Dorsolateral prefrontal cortex (tissue), 122 donors: ENCODE measurements at places on chromosomes 6 and 20.

GRCh38 chr6:76124018-76124417 lies 51.6 kb upstream of the IMPG1 start:
- no peak for DNase-seq

GRCh38 chr20:40959325-40960092 lies 69.1 kb upstream of the TOP1 start:
- DNase-seq: no peak

DNA sequence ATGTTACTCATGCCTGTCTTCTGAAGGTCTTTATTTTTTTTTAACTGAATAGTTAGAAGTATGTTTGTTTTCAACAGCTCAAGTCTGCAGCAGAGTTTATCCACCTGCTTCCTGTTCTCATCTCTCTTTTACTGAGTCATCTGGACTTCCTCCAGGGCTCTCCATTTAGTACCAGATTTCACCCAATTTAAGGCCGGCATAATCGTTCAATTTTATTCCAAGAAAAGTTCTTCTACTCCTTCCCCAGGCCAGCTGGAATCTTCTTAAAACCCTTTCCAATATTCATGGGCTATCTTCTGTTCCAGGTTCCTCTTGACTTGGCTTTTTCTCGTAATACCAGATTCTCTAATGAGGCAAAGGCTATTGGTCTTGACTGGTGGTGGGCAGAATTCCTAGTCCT lies 79.0 kb upstream of the LAMA2 start:
- no peak for DNase-seq

GRCh38 chr20:20528861-20529260 lies 161.0 kb downstream of the INSM1 start:
- no peak for DNase-seq

DNA sequence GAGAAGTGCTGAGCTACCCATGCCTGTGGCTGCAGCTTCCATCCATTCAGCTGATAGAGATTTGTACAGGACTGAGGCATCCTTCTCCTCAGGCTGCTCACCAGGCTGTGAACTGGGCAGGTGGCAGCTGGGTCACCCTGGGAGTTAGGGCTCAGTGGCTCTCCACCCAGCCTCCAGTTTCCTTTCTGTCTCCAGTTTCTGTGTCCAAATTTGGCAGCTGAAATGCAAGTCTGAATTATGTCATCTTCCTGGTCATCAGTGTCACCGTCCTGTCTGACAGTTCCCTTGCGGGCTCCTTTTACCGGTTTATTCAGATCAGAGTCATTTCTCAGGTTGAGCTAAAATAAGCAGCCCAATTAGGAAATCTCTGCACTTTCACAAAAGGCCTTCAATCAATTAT lies 93.3 kb downstream of the EDN1 start:
- no peak for DNase-seq

DNA sequence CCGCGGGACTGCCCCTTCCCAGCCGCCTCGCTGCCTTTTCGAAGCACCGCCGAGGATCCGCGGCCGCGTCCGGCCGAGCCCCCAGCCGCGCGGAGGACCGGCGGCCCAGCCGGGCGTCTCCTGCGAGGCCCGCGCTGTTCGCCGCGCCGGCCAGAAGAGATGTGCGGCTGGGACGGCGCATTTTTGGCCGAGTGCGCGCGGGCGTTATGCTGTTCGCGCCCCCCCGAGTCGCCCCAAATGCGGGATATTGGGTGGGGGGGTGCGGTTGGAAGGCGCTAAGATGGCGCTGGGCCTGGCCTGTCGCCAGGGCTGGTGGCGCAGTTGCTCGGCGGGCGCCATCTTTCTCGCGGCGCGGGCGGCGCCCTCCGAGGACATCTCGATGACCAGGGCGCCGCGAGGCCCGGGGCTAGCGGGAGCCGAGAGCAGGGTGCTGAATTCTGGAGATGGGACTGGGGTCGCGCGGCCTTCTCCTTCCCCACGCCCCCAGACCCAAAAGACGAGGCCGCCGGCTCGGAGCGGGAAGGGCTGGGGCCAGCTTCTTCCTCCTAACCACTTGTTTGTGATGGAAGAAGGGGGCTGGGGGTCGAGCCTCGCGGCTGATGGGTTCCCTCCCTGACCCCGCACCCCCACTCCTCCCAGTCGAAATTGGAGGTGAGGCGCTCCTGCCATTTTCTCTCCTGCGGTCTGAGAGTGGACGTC lies 1.5 kb downstream of the BICRAL start:
- peak; percentile 83 for DNase-seq

- DNase-seq: no peak
Measured at GRCh38 chr6:148693882-148694484, 52.8 kb upstream of the UST start.

DNA sequence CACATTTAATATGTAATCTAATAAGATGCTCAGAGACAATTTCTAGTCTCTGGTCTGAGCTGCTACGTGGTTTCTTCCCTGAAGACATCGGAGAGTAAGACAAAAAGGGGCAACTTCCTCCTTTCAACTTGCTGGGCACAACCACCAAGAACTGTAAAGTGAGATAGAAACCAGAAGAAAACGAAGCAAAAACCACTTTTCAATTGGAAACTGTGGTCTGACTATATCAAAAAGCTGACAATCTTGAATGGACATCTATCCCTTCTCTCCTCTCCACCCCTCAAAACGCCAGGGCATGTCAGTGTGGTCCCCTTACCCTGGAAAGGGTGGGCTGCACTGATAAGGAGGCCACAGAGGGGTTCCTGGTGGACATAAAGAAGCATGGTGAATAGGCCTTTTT lies 269.1 kb downstream of the CD83 start:
- DNase-seq: no peak

DNA sequence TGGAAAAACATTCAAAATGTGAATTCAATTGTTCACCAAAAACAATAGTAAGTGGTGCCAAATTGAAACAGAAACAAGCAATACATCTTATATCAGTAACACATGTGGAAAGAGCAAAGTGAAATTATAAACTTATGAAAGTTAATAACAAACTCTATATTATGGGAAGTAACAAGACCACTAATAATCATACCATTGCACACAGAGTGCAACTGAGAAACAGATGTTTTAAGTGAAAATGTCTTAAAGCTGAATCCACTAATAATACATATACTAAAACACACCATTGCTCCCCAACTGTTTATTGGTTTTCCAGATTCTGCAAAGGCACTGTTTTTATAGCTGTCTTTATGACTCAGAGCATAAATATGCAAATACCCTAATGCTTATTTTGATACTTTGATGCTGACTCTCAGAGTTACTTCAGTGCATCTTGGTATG lies 292.3 kb downstream of the RFPL4B start:
- no peak for DNase-seq

DNA sequence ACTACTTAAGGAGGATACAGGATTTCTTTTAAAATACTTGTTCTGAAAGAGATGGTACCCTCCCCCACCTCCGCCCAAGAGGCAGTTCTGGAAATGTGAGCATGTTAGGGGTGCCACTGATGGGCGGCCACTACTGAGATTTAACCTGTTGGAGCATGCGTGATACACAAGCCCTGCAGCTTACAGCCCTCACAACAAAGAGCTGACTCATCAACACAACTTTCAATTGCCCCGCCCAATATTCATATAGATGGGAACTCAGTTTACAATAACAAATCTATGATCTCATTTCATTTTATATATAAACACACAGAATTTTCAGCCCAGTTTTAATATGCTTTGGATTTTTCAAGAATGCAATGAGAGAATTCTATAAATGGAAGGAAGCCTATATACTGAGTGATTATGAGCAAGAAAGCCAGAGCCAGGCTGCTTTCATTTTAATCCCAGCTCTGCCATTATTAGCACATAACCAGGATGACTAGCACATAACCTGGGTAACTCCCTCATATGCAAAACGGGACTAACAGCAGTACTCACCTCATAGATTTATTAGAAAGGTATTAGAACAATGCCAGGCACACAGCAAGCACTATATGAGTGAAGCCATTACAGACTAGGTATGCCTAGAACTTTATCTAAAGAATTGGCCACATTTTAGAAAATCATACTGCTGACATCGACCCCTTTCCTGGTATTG lies 45.6 kb upstream of the IPCEF1 start:
- DNase-seq: no peak

GRCh38 chr6:105212587-105212986 lies 32.8 kb upstream of the POPDC3 start:
- DNase-seq: no peak

- no peak for DNase-seq
Measured at GRCh38 chr6:2185466-2185865, 59.9 kb downstream of the GMDS start.

DNA sequence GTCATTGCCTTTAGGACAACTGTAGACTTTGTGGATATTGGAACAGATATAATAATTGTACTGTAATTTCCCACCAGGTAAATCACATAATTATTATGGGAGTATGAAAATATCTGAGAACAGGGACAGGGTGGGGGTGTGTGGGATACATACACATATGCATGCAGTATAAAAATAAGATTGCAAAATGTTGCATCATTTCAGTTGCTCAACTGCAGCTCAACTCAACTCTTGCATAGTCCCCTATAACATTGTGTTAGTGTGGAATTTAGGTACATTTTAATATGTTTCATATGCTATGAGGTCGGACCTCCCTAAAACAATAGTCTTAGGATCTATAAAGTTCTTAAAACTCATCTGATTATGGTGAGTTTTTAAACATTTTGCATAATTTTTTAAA lies 275.0 kb upstream of the FLRT3 start:
- no peak for DNase-seq
